Skin of body (tissue), 3 donors: ENCODE measurements at places on chromosomes 3 and 15. TPM values are rescaled to one million over a fixed set of nuclear protein-coding genes. Genes with fewer than 3 reads are reported as not detected.

Gene ISL2
- 0.30 TPM for total RNA-seq

DNA sequence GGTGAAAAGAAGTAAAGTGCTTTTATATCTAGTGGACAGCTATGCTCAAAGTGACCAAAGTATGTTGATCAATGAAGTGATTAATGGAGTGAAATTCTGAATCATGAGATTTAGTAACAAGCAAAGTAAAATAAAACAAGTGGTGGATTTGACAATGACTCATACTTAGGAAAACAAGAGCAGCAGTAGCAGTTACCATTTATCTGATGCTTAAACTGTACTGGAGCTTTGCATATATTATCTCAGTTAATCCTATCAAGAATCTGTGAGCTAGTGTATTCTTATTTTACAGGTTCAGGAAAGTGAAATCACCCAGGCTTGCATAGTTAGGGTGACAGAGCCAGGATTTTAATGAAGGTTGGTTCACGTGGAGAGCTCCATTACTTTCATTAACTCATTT, 50.6 kb upstream of the SPATA16 start:
- no peak for DNase-seq

DNA sequence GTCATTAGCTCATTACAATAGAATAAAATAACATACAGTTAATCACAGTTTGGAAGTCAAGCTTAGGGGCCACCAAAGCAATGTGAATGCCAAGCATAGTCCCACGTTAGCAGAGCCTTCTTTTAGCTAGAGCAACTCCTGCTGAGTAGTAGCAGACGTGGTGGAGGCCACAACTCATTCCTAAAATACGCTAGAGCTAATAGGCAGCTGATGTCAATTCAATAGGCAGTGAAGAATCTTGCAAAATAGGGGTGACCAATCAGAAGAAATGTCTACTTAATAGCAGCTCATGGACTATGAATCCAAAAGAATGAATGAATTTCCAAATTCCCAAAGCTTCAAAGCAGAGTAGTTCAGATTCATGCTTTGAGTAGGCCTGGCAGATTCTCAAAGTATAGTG, 292.9 kb upstream of the RORA start:
- DNase-seq: peak; percentile 93

- no peak for DNase-seq
Observed at GRCh38 chr3:17515445-17516234, 226.8 kb downstream of the TBC1D5 start.
